Mammary epithelial cell (primary cell): ENCODE measurements at places on chromosomes 7 and 10. TPM values are rescaled to one million over a fixed set of nuclear protein-coding genes. Genes with fewer than 3 reads are reported as not detected.

DNA sequence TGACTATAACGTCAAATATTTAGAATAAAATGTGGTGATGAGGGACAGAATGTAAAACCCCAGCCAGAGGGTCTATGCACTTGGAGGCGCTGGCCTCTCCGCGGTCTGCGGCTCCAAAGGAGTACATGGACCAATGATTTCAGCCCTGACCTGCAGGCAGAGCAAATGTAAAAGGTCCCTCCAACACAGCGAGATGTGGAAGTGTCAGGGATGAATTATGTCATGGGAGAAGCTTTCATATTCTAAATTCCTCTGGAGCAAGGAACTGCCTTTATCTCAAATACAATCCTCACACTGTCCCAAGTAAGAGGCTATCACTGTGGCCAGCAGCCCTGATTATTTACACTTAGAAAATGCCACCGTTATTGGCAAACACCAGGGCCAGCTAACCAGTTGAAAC lies 139.4 kb downstream of the GFRA1 start:
- no peak for DNase-seq

GRCh38 chr10:22629852-22630233 lies 84.5 kb downstream of the PIP4K2A start:
- DNase-seq = no peak

DNA sequence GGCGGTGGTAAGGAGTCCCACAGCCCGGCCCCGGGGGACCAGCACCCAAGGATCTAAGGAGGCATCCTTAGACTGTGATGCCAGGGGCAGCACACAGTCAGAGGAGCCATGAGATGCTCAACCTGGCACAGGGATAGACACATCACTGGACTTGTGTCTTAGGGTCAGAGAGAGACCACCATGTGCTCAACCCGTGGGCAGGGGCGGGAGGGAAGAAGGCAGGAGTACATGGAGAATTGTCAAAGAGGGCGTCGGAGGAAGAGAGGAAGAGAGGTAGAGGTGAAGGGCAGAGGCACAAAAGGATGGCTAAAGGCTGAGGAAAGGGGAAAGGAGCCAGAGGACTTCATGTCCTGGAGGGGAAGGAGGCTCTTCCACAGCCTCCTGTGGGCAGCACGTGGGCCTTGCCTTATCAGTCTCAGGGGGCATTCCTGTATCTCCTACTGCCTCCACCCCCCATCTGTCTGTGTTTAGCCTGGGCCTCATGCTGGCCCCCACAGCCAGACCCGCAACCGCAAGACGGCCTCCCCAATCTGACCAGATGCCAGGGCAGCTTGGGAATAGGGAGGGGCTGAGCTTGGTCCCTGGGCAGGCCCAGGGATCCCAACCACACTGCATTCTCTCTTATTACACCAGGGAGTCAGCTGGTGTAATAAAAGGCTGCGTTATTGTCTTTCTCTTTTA lies 2.2 kb downstream of the ADCY1 start:
- no peak for DNase-seq

DNA sequence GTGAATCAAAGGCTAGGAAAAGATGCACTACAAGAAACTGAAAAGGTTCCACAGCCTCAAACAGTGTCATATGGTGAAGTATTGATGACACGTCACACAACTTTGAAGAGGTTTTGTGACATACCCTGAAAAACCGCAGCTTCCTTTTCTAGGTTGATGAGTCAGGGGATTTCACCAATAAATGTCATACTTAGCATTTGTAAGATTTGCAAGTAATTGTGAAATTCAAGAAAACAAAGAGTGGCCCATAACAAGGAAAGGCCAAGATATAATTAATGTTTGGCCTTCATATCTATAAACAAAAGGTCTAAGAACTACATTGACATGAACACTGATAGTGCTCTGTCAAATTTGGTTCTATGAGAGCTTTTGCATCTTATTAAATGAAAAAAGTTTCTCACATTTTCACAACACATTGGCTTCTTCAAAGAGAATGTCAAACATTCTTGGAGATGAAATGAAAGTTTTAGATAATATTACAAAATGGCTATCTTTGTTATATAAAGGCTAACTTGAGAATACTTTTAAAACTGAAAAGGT lies 62.0 kb upstream of the NAMPT start:
- DNase-seq = peak; percentile 94

GRCh38 chr7:92343714-92344113 lies 97.9 kb downstream of the ANKIB1 start:
- no peak for DNase-seq

- DNase-seq = peak; percentile 43
These were observed 101.6 kb downstream of the DYNC2I1 start for GRCh38 chr7:158957921-158958491.

GRCh38 chr10:4018054-4018511 lies 233.1 kb upstream of the KLF6 start:
- no peak for DNase-seq

GRCh38 chr10:133173860-133174640 lies 14.0 kb downstream of the KNDC1 start:
- DNase-seq = no peak

DNA sequence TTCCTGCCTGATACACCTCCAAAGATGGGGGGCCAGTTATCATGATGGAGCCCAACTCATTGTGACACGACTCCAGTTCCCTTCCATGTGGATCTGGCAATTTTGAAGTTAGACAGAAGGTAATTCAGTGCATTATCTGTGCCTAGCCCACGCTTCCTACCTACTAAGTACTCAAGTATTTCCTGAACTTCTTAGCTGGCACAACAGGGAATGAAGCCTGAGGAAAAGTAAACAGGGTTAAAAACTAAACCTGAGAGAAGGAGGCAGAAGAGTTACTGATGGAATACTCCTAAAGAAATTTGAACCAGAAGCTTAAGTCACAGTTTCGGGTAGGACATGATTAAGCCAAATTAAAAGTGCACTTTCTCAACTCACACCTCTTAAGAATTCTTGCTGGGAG lies 1.1 kb upstream of the SEC31B start:
- DNase-seq = peak; percentile 81

HOXA5 gene
- total RNA-seq = 11.0 TPM

TMEM140 gene
- total RNA-seq = 1.0 TPM

PON3 gene
- 0.50 TPM for total RNA-seq
